ENCODE measurements at places on chromosomes 4 and X. TPM values are rescaled to one million over a fixed set of nuclear protein-coding genes. Genes with fewer than 3 reads are reported as not detected.

SATL1 gene
- total RNA-seq, result 0.10 TPM

CT45A2 gene
- total RNA-seq, result not detected

HERC5 gene
- total RNA-seq, result 8.1 TPM

CNGA1 gene
- total RNA-seq, result not detected

PPEF1 gene
- 0.55 TPM for total RNA-seq

GRCh38 chr4:1796486-1797204 lies 3.6 kb downstream of the FGFR3 start:
- no peaks in the 10 kb centered on the region for H3K4me1 ChIP-seq
- no peak overlapping the region for H3K27ac ChIP-seq
- no peaks in the 10 kb centered on the region for H3K36me3 ChIP-seq
- peaks cover 5% of the 10 kb centered on the region for H3K27me3 ChIP-seq

GRCh38 chrX:148542481-148543255 lies 42.3 kb downstream of the AFF2 start:
- H3K4me3 ChIP-seq, result no peak overlapping the region
- no peaks in the 10 kb centered on the region for H3K27me3 ChIP-seq
- no peak overlapping the region for H3K27ac ChIP-seq

DNA sequence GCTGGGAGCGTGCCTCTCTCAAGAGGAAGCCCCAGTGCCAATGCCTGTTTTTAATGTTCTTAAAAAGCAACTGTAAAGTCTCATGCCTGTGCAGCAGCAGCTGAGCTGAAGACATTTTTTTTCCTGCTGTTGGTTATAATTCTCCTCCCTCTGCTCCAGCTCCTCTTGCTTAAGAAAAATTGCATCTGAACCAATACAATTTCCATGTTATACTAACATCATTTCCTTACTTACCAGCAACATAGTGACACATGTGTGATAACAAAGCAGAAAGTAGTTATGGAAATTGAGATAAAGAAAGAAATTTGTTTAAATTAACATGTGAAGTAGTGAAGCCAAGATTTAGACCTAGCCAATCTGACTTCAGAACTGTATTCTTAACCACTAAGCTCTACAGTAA lies 101.4 kb downstream of the TBC1D19 start:
- H3K4me3 ChIP-seq, result no peak overlapping the region
- no peaks in the 10 kb centered on the region for H3K36me3 ChIP-seq
- no peak overlapping the region for H3K27ac ChIP-seq
- H3K4me1 ChIP-seq, result no peaks in the 10 kb centered on the region
- no peaks in the 10 kb centered on the region for H3K27me3 ChIP-seq

- no peak overlapping the region for H3K4me3 ChIP-seq
- H3K36me3 ChIP-seq, result no peaks in the 10 kb centered on the region
- no peaks in the 10 kb centered on the region for H3K27me3 ChIP-seq
- H3K4me1 ChIP-seq, result no peaks in the 10 kb centered on the region
- no peak for DNase-seq
These were observed 1258.0 kb upstream of the IGFBP7 start for GRCh38 chr4:58368221-58368620.

- H3K36me3 ChIP-seq, result no peaks in the 10 kb centered on the region
- no peak for DNase-seq
- H3K27me3 ChIP-seq, result no peaks in the 10 kb centered on the region
These were observed 41.6 kb downstream of the NPNT start for GRCh38 chr4:105936901-105937300.

GRCh38 chrX:6917666-6918065 lies 229.8 kb upstream of the STS start:
- H3K27ac ChIP-seq, result no peak overlapping the region
- no peak for DNase-seq
- H3K36me3 ChIP-seq, result no peaks in the 10 kb centered on the region
- H3K27me3 ChIP-seq, result no peaks in the 10 kb centered on the region

GRCh38 chrX:101385026-101385684 lies 836 bp downstream of the BTK start:
- no peak overlapping the region for H3K4me3 ChIP-seq
- no peak overlapping the region for H3K27ac ChIP-seq
- no peaks in the 10 kb centered on the region for H3K27me3 ChIP-seq
- no peaks in the 10 kb centered on the region for H3K36me3 ChIP-seq

- no peaks in the 10 kb centered on the region for H3K4me1 ChIP-seq
- no peaks in the 10 kb centered on the region for H3K36me3 ChIP-seq
- H3K27me3 ChIP-seq, result no peaks in the 10 kb centered on the region
- no peak overlapping the region for H3K27ac ChIP-seq
These were observed 230.3 kb upstream of the PGRMC2 start for GRCh38 chr4:128517739-128518510.

DNA sequence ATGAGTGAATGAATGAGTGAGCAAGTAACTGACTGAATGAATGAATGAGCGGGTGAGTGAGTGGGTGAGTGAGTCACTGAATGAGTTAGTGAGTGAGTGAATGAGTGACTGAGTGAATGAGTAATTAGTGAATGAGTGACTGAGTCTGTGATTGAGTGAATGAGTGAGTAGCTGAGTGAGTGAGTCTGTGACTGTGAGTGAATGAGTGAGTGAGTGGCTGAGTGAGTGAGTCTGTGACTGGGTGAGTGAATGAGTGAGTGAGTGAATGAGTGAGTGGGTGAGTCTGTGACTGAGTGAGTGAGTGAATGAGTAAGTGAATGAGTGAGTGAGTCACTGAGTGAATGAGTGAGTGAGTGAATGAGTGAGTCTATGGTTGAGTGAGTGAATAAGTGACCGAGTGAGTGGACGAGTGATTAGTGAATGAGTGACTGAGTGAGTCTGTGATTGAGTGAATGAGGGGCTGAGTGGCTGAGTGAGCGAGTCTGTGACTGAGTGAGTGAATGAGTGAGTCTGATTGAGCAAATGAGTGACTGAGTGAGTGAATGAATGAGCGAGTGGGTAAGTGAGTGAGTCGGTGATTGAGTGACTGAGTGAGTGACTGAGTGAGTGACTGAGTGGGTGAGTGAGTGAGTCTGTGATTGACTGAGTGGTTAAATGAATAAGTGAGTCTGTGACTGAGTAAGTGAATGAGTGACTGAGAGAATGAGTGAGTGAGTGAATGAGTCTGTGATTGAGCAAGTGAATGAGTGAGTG lies 223.0 kb upstream of the PSAPL1 start:
- no peak overlapping the region for H3K27ac ChIP-seq
- no peaks in the 10 kb centered on the region for H3K4me1 ChIP-seq
- no peaks in the 10 kb centered on the region for H3K36me3 ChIP-seq
- H3K4me3 ChIP-seq, result no peak overlapping the region
- no peak for DNase-seq

DNA sequence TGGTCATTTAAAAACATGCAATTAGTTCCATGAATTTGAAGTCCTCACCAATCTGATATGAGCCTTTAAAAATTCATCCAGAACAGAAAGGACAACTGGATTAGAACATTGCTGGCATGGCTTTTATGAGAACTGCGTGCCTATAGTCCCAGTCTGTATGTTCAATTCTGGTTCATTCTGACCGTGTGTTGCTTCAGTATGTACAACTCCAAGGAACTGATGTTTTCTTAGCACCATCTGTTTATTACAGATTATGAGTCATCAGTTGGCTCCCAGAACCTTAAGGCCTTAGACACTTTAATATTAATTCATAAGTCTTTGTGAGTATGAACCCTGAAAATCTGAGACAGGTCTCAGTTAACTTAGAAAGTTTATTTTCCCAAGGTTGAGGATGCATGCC lies 115.0 kb downstream of the CEP44 start:
- H3K27ac ChIP-seq, result no peak overlapping the region
- H3K36me3 ChIP-seq, result no peaks in the 10 kb centered on the region
- DNase-seq, result no peak

DNA sequence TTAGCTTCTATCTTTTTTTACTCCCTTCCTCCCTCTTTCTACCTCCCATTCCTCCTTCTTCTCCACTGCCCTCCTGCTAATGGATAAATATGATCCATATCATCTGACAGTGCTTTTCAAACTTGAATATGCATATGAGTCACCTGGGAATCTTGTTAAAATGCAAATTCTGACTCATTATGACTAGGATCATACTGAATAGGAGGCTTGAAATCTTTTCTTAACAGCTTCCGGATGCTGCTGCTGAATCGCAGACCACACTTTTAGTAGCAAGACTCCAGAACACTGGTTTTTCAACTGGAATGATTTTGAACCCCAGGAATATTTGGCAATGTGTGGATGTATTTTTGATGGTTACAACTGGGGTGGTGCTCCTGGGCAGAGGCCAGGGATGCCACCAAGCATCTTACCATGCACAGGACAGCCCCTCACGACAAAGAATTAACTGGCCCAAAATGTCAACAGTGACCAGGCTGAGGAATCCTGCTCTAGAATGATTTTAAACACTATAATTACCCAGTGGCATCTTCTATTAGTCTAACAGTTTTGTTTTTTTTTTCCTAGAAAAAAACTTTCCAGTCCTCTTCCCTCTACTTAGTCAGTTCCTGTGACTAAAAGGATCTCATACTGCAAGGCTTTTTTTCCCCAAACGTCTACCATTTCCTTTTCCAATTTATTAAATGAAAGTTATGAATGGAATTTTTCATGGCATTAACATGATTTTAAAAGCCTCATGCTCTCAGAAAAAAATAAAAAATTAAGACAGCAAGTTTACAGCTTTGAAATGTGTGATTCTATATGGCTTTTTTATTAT lies 10.6 kb upstream of the PYURF start:
- H3K4me3 ChIP-seq, result no peak overlapping the region
- H3K36me3 ChIP-seq, result no peaks in the 10 kb centered on the region

Data from T-cell (primary cell).